ENCODE measurements at places on chromosomes 13 and 19.

- no peak for DNase-seq
Measured at GRCh38 chr13:94478913-94479312, 569 bp downstream of the DCT start.

DNA sequence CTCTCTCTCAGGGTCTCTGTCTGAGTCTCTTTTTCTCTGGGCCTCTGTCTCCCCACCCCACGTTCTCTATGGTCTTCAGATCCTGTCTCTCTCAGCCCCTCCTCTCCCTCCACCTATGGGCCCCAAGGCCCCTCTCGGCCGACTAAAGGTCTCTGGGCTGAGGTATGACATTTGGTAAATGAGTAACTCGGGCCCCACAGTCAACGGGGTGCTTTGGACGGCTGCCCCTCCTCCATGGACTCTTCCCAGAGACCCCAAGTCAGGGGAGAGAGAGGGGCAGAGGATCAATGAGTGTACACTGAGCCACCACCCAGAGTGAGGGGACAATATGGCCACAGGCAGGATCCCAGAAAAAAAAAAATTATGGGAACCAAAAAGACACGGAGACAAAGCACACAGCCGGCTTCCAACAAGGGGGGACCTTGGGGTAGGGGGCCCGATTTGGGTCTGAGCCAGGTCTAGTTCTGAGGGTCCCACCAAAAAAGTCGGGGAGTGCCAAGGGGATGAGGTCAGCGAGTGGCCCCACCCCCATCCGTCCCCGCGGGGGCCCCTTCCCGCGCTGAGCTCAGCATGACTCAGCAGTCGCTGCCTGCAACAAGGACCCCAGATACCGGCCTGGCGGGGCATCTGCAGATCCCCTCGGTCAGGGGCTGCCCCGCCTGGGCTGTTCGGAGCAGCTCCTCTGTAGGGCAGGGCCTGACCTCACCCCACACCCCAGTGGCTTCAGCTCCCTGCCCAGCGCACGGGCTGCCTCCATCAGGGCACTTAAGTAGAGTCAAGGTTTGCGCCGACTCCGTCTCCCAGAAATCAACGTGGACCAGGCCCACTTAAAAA lies 1.5 kb upstream of the FTL start:
- peak; percentile 98 for DNase-seq

GRCh38 chr19:49851456-49852259 lies 699 bp downstream of the PTOV1 start:
- DNase-seq: peak; percentile 69

GRCh38 chr13:98942485-98942884 lies 35.4 kb downstream of the DOCK9 start:
- no peak for DNase-seq

DNA sequence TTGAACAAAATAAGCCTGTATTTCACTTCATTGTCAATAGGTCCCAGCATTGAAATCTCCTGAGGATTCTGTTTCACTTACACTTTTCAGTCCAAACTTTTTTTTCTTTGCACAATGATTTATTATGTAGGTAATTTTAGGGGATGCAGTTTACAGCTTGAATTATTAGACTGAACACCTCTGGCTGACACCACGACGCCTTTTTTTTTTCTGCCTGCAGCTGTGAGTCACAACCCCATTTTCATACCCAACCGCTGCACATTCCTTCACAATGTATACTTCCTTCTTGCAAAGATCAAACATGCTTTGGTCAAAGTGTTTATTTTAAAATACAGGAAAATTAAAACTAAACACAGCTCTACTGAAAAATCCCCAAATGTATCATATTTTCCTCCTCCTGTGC lies 11.4 kb downstream of the ZIC2 start:
- no peak for DNase-seq

DNA sequence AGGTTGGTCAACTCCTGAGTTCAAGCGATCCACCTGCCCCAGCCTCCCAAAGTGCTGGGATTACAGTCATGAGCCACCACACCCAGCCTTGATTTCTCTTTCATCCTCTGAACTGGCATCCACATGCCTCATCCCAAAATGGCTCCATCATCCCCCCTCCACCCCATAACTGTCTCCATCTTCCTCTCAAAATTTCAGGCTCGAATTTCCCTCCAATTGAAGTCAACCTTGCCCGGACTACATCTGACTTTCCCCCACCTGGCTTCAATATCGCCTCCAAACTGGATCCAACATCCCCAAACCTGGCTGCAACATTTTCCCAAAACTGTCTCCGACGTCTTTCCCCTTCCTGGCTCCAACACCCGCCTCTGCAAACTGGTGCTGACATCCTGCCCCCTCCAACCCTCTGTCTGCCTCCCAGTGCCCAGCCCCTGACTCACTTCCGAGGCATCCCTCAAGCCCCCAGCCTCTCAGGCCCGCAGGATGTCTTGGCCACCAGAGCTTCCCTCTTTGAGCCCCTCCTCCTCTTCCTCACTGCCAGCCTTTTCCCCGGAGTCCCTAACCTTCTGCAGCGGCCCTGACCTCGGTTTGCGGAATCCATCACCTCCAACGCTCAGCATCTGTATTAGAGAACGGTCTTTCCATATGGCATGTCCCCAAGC lies 943 bp downstream of the EXOC3L2 start:
- no peak for DNase-seq

DNA sequence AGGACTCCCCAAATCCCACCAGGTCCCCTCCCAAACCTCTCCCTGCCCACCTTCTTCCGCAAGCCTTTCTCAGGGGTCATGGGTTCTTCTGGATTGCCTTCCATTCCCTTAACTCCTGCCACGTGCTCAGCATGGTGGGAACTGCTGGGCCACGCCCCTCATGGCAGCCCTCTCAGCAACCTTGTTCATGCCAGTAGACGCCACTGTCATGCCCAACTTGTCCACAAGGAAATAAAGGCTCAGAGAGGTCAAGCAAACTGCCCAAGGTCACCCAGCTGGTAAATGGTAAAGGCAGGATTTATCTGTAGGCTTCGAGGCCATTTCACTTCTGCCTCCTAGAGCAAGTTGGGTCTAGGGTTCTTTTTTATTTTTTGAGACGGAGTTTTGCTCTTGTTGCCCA lies 10.9 kb downstream of the PRAM1 start:
- DNase-seq: no peak

- no peak for DNase-seq
Measured at GRCh38 chr13:71829547-71829946, 37.5 kb downstream of the DACH1 start.

GRCh38 chr13:92346046-92346445 lies 880.6 kb upstream of the GPC6 start:
- no peak for DNase-seq

- DNase-seq: no peak
Measured at GRCh38 chr19:30862876-30863275, 486.4 kb downstream of the TSHZ3 start.

DNA sequence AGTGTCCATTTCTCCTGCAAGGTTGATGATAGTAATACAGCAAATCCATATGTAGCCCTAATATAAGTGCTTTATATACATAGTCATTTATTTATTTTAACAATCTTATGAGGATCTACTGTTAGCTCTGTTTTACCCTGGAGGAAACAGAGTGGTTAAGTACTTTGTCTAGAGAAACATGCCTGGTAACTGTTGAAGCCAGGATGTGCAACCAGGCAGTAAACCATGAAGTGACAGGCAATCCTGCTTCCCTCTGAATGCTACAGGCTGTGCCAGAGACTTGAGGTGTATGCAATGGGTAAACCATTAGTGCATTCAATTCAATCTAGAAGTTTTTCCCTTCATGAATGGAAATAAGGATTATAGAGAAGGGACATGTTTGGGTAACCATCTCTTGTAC lies 911.0 kb downstream of the PCDH17 start:
- DNase-seq: no peak

GRCh38 chr19:2114218-2114617 lies 17.5 kb downstream of the IZUMO4 start:
- no peak for DNase-seq

DNA sequence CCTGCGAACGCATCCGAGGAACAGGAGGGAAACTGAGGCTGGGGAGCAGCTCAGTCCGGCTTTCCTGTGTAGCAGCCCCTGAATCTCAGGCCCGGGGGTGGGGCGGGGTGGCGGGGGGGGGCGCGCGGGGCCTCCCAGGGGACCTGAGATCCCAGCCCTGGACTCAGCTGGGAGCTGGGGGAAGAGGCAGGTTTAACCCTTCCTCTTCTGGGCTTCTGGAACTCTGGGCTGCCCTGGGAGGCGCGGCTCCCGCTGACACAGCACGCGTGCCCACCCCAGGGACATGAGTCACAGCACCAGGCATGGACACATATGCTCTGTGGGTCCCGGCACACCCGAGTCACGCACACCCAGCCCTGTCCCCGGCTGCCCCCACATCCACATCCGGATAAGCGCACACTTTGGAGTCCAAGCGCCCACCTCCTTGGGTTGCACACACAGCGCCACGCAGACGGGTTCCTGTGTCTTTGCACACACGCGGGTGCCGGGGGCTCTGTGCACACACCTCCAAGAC lies 3.5 kb upstream of the CIRBP start:
- DNase-seq: peak; percentile 67

DNA sequence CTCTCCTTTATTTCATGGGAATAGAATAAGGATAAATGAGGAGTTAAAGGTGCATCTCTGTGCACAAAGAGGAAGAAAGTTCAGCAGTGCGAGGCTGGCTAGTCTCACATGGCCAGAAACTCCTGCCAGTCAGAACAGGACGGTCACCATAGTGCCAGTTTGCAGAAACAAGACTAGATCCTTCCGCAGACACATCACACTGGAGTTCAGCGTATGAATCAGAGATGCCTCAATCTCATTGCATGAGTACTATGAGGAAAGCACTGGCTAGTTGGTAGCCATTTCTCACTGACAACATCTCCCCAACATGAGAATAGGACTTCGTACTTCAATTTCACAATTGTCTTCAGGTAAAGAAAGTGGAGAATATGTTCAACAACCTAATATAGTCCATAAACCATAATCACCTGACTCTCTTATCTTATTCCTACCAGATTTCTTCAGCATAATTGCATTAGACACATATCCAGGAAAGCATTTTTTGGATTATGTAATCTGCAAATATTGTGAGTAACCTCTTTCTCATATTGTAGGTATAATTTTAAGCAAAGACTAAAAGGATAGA lies 34.9 kb downstream of the RXFP2 start:
- DNase-seq: no peak

- no peak for DNase-seq
Measured at GRCh38 chr19:29798774-29799497, 12.9 kb upstream of the CCNE1 start.

- no peak for DNase-seq
Measured at GRCh38 chr13:42660333-42660965, 86.5 kb downstream of the TNFSF11 start.

DNA sequence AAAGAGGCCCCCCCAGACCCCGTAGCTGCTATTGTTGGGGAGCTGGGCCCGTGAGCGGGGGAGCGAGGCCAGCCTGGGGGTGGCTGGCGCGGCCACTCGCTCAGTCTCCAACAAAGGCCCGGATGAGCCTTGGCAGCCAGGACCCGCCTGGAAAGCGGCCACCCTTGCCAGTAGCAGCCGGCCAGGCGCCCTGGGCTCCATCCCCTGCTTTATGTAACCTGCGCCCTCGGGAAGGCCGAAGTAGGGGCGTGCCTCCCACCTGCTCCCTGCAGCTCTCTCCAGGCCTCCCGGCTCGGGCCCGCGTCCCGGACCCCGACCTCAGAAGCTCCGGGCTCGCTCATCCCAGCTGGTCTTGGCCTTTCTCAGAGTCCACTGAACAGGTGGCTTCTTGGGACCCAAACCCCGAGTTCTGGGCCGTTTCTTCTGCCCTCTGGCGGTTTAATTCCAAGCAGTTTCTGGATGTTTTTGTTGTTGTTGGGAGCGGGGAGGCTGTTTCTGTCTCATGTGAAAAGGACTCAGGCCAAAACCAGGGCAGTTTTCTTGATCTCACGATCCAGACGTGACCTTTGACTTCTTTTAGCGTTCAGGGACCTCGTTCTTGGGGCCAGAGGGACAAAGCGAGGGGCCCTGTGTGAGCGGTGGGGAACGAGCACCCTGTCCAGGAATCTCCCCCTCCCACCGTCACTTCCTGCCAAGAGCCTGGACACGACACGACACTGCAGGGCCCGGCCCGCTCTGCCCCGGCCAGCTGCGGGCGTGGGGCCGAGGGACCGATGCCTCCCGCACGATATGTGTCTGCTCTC lies 1.2 kb downstream of the CDC34 start:
- peak; percentile 81 for DNase-seq

- peak; percentile 39 for DNase-seq
Measured at GRCh38 chr13:27024074-27024461, 147.5 kb downstream of the USP12 start.

DNA sequence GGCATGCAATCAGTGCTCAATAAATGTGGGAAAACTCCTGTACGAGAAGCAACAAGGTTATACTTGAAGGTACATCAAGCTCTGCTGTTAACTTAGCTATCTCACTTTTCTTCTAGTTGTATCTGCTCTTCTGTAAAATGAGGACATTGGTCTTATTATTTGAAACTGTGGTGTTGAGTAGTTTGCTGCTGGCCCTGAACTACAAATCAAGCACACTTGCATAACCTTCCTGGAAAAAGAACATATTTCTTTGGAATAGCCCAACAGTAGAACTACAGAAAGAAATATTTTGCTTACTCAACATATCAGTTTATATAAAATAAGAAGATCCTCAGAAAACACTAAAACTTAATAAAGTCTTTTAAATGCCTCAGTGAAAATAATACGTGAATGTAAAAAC lies 203.0 kb downstream of the KCTD12 start:
- no peak for DNase-seq

- DNase-seq: no peak
Measured at GRCh38 chr13:63337921-63338320, 1922.3 kb upstream of the PCDH20 start.

GRCh38 chr13:79646880-79647279 lies 165.9 kb downstream of the NDFIP2 start:
- DNase-seq: no peak

DNA sequence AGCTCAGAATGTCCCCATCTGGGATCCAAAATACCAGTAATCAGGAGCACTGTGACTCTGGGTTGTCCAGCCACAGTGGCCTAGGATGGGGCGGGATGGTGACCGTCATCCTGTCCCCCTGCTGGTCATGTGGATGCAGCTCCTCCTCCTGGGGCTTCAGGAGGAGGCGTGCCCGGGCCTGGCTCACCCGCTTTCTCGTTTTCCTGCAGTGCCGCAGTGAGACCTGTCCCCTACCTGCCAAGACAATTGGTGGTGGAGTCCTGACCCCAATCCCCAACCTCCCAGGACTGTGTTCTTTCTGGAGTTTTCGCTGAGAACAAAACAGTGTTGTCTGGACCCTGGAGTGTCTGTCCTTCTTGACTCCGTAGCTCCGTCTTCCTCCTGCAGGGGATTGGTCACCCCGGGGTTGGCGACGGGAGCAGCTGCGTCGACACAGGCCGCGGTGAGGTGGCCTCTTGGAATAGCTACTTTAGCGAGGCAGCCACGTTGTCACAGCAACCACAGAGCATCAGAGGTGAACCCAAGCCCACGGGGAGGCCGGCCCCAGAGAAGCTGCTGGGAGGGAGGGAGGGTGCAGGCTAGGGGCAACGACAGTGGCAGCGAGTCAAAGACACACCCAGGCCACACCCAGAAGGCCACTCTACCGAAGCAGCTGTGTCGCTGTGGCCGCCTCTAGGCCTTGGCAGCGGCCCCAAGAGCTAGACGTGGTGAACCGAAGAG lies 10.2 kb upstream of the EMC10 start:
- peak; percentile 77 for DNase-seq

GRCh38 chr19:3142292-3142670 lies 6.4 kb downstream of the GNA15 start:
- no peak for DNase-seq

- DNase-seq: no peak
Measured at GRCh38 chr19:20279516-20279915, 112.5 kb downstream of the ZNF486 start.
